ENCODE measurements at places on chromosomes 12 and 14.

- DNase-seq = no peak
These were observed 184.1 kb downstream of the PRKD1 start for GRCh38 chr14:29743531-29743930.

- DNase-seq = no peak
These were observed 9.4 kb upstream of the C12orf75 start for GRCh38 chr12:105321125-105321524.

GRCh38 chr12:39441189-39441962, 1.5 kb downstream of the KIF21A start:
- DNase-seq = no peak

GRCh38 chr12:93970900-93971688, 177.3 kb upstream of the PLXNC1 start:
- DNase-seq = no peak

DNA sequence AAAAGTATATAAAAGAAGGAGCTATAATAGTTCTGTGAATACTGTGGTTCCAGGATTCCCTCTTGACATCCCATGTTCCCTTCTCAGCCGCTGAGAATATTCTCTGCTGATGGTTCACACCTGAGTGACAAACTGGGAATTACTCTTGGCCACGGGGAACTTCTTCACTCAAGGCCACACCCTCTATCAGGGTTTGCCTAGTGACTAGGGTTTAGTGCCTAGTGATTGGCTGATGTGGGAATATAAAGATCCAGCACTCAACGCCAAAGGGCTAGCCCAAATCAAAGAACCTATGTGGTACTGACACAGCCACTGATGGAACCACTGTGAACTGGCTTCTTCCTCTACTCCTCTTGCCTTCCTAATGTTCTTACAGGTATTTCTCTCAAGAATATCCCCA, 248.4 kb downstream of the ASCL1 start:
- DNase-seq = no peak

DNA sequence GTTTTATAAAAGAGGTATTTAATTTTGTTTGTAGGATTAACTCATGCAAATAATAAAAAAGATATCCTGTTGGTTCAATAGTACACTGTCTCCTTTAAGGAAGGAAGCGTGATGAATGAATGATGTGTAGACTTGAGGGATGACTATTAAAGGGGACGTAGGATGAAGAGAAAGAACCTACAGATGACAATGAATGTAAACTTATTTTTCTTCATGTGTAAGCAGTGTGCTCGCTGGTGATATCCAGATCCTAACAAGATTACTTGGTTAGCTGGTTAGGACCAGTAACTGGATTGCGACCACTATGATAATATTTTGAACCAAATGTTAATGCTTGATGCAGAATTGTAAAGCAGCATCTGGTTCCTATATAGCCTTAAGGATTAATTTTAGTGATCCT, 2.6 kb downstream of the ARF6 start:
- no peak for DNase-seq

DNA sequence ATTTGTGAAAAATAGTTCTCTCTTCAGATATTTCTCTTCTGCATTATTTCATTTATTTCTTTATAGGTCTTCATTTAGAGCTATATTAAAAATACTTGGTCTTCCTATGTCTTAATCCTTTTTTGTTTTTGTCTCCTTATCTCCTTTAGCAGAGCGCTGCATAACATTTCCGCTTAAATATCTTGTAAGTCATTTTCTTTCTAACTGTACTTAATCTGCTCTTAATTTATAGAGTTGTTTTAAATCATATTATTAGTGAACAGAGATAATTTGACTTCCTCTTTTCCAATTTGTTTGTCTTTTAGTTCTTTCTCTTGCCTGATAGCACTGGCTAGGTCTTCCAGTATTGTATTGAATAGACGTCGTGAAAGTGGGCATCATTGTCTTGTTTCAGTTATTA, 18.0 kb downstream of the LUM start:
- DNase-seq = no peak

GRCh38 chr12:76462668-76463224, 96.8 kb downstream of the OSBPL8 start:
- DNase-seq = no peak

- no peak for DNase-seq
These were observed 406.9 kb upstream of the CLEC14A start for GRCh38 chr14:38662781-38663180.

DNA sequence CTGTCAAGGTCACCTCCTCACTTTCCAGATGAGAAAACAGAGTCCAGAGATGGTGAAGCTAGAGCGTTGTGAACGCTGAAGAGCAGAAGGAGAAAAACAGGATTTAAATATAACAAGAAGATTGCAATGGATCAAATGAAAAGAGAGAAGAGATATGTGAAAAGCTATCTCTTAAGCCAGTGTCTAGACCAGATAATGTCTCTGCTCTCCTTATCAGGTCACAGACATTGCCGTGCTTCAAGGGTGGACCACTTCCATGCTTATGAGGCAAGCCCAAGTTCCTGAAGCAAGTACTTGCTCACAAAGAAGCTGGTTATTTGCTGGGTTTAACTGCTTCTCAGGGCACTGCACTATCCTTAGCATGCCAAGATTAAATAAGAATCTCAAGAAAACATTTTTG, 31.6 kb upstream of the FRS2 start:
- DNase-seq = no peak
